ENCODE measurements at places on chromosomes 2 and 18.

- DNase-seq = peak; percentile 4
These were observed 263.7 kb downstream of the ALK start for GRCh38 chr2:29657674-29658073.

- DNase-seq = no peak
These were observed 142.0 kb upstream of the SPOPL start for GRCh38 chr2:138359532-138359931.

GRCh38 chr2:236342951-236343350, 78.7 kb upstream of the ASB18 start:
- no peak for DNase-seq

GRCh38 chr18:79766308-79766707, 31.4 kb upstream of the KCNG2 start:
- no peak for DNase-seq

DNA sequence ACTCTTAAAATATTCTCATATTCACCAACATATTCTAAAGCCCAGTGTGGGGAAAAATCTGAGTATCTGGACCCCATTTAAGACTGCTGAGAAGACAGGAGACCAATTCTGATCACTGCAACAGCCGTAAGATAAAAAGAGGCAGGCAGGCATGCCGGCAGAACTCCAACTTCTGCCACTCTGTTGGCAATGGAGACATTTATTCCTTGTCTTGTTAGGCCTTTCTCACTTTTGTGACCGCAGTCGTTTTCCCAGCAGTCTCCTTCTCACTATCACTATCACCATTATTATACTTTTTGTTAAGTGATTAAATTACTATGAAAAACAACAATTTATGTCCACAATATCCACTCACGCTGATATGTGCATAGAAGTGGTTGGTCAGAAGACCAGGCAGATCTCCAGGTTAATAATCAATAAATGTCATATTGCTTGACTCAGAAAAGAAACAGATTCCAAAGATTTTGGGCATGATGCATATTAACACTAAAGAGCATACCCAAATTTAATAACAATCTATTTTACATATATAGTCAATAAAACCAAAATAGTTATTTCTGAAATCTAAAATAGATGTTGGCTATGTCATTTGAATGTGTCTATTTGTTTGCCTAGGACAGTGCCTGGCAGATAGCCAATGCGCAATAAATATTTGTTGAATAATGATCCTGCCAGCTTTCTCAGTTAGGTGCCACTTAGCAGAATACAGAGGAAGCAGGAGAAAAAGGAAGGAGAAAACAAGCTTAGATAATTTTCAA, 38.2 kb downstream of the SESTD1 start:
- peak; percentile 32 for DNase-seq

GRCh38 chr18:33836564-33836963, 258.5 kb downstream of the ASXL3 start:
- DNase-seq = no peak

DNA sequence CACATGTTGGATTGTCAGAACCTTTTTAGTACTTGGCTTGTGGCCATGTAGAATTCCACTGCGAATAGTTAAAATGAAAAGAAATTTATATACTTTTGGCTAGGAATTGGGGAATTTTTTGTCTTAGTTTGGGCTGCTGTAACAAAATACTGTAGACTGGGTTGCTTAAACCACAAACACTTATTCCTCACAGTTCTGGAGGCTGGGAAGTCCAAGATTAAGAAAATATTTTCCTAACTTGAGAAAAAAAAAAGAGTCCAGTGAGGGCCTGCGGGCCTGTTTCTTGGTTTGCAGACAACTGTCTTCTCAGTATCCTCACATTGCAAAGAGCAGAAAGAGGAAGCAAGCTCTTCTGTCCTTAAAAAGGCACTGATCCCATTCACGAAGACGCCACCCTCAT, 81.9 kb downstream of the CD226 start:
- DNase-seq = no peak
